ENCODE measurements at places on chromosomes 5 and 9.

GRCh38 chr5:78677777-78678668 is 29.5 kb upstream of the LHFPL2 start:
- no peak for DNase-seq

DNA sequence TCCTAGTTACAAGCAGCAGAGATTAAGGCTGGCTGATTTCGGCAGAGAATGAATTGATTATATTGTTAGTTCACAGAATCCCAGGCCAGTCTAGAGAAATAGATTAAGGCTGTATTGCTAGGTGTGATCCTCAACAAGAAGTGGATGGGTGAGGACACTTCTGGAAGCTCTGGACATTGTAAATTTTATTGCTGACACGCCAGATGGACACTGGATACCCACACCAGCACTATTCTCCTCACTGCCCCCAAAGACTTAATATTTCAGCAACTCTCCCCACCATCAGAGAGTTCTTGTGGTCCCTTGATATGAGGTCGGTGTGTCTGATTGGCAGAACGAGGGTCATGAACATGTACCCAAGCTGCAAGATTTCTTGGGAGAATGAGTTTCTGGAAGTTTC is 171.6 kb upstream of the EGFLAM start:
- no peak for DNase-seq

DNA sequence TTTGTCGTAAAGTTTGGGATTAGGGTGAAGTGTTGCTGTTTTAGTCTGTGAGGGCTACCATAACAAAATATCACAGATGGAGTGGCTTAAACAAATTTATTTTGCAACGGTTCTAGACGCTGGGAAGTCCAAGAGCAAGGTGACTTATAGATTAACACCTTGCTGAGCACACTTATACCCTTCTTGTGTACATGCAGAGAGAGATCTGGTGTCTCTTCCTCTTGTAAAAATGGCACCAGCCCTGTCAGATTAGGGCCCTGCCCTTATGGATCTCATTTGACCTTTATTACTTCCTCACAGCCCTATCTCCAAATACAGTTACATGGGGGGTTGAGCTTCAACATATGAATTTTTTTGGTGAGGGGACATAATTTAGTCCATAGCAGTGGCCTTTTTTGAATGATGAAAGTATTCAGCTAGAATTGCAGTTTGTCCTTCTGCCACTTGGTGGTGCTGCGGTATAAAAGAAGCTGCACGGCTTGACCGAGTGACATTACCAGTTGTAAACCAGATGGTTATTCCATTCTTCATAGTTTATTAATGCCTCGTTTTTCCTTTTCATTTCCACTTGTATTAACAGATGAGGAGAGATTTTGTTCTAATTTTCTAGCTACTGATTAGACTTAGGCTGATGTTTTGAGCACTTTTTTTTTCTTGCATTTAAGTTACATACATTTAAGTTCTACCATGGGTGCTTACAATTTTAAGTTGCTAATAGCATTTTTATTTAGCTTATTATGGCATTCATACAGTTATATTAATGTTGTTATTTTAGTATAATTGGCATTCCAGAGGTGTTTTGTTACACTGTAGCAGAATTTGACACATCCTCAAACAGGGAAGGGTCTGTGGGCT is 19.4 kb downstream of the DCP2 start:
- DNase-seq = peak; percentile 58

DNA sequence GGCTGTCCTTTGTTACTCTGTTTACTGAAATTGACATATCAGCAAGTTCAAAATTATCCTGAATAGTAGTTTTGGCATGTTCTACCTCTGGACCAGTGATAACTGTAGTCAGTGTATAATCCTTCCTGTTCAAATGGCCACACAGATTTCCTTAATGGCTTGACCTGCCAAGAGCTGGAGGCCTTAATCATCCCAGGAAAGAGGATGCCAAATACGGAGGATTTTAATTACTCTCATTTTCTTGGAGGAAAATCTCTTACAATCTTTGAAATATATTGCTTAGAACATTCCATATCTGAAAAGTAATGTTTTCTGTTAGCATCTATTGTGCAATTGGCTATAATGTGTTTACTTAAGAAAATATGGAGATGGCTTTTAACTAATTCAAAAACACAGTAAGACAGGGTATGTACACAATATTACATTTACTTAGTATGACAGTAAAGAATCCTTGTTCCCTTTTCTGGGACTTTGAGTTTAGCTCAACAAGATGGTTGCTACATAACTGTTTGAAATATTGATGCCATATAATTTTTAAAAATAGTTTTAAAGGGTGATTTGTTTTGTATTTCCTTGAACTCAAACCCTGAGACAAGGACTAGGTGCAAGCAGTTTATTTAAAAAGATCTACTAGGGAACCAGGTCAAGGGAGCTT is 68.9 kb upstream of the SELENOP start:
- DNase-seq = no peak

DNA sequence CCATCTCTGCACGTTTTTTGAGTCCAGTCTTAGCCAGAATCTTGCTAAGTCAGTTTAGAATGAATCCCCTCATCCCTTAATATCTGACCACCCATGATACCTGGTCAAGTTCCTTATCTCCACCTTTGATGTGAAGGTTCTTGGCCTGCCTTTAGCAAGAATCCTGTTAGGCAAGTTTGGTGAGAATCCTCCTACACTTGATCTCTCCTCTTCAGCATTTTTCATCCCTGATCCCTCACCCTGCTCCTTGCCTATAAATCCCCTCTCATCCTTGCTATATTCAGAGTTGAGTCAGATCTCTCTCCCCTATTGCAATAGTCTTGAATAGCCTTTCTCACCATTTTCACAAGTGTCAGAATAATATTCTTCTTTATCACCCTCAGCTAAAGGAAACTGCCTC is 31.0 kb downstream of the SMIM23 start:
- no peak for DNase-seq
